Naive thymus-derived CD8-positive, alpha-beta T cell (primary cell): ENCODE measurements at places on chromosomes 6 and 20. TPM values are rescaled to one million over a fixed set of nuclear protein-coding genes. Genes with fewer than 3 reads are reported as not detected.

ACTL10 gene
- polyA plus RNA-seq: 3.2 TPM

CDH26 gene
- 0.07 TPM for polyA plus RNA-seq

MYB gene
- polyA plus RNA-seq: 2.5 TPM

TP53TG5 gene
- 0.55 TPM for polyA plus RNA-seq
